ENCODE measurements at places on chromosomes 2 and 18.

GRCh38 chr2:110146183-110146944 lies 30.7 kb upstream of the MALL start:
- no peak for DNase-seq

DNA sequence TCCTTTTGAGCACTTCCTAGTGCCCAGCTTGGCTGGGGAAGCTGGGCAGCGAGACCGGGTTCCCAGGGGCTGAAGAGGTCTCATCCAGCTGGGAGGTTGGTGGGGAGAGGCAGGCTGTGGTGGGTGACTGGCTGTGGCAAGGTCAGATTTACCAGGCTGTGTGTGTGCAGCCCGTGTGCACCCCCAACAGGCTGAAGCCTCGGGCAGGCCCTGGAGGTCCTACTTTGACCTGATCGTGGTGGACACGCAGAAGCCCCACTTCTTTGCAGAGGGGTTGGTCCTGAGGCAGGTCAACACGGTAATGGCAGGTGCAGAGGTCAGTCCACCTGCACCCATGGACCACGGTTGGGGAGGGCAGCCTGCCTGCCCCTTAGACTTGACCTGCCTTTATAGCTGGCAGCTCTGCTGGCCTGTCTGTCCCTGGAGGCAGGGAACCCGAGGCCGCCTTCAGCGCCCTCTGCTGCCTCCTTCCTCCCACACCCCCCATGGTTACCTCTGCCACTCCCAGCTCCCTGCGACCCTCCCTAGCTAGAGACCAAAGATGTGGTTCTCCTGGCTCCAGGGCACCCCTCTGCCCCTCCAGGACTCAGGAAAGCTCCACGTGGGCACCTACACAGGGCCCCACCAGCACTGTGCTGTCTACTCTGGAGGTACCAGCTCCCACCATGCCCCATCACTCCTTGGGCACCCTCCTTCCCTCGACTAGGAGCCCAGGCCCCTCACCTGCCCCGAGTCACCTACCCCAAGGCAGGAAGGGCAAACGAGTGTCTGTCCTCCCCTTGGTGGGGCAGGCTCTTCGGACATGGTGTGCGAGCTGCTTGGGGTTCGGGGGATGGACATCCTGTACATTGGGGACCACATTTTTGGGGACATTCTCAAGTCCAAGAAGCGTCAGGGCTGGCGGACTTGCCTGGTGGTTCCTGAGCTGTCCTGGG lies 4.0 kb downstream of the NT5DC4 start:
- no peak for DNase-seq

DNA sequence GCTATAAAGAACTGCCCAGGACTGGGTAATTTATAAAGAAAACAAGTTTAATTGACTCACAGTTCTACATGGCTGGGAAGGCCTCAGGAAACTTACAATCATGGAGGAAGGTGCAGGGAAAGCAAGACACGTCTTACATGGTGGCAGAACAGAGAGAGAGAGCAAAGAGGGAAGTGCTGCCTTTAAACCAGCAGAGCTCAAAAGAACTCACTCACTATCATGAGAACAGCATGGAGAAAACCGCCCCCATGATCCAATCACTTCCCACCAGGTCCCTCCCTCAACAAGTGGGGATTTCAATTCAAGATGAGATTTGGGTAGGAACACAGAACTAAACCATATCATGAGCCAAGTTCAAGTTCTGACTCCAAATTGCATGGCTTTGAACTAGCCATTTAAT lies 62.8 kb upstream of the PPP1CB start:
- no peak for DNase-seq

DNA sequence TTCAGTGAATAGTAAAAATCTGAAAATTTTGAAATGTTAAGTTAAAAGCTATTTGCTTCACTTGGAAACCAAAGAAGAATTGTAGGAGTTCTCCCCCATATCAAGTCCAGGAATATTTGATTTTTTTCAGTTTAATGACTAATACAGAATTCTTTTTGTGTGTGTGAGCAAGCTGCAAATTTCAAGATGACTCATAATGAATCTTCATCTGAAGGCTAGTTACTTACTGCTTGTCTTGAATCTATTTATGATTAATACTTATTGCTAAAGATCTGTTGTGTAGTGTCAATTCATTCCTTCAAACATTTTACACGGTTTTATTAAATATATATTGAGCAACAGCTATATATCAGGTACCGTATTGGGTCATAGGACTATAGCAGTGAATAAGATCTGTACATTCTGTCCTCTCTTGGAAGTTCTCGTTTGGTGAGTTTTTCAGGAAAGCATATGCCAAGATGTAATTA lies 47.8 kb upstream of the CAVIN2 start:
- DNase-seq, result no peak

- no peak for DNase-seq
Measured at GRCh38 chr2:212421556-212422334, 116.9 kb downstream of the ERBB4 start.

DNA sequence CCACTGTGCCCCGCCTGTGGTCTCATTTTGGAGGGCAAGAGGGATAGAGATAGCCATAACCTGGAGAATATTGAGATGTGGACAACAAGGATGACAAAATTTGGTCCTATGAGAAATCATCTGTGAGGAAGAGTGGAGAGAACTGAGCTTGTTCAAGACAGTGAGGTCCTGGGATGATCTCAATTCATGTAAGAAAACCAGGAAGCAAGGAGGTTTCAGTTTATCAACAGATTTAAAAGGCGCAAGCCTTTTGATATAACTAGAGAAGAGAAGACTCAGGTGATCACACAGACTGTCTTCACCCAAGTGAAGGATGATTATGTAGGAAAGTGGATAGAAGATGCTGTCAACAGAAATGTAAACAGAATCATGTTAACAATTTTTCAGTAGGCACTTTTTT lies 39.1 kb downstream of the PCBP1 start:
- DNase-seq, result no peak

Measured in breast epithelium (tissue), 4 donors.